ENCODE measurements at places on chromosomes 5 and 9.

- no peak for DNase-seq
Observed at GRCh38 chr5:14161825-14162556, 18.8 kb downstream of the TRIO start.

- no peak for DNase-seq
Observed at GRCh38 chr9:123302348-123303214, 34.2 kb upstream of the STRBP start.

GRCh38 chr5:159713254-159713653 lies 203.0 kb upstream of the ADRA1B start:
- DNase-seq: no peak

- no peak for DNase-seq
Observed at GRCh38 chr9:92424340-92424739, at the start of gene OMD. TSS of gene OMD (minus strand) at chr9:92424471. CDS start at chr9:92417558, 6,913 bp downstream.

GRCh38 chr5:94901191-94901979 lies 282.9 kb downstream of the SLF1 start:
- DNase-seq: no peak

GRCh38 chr9:33123407-33124031 lies 43.6 kb downstream of the B4GALT1 start:
- DNase-seq: no peak

DNA sequence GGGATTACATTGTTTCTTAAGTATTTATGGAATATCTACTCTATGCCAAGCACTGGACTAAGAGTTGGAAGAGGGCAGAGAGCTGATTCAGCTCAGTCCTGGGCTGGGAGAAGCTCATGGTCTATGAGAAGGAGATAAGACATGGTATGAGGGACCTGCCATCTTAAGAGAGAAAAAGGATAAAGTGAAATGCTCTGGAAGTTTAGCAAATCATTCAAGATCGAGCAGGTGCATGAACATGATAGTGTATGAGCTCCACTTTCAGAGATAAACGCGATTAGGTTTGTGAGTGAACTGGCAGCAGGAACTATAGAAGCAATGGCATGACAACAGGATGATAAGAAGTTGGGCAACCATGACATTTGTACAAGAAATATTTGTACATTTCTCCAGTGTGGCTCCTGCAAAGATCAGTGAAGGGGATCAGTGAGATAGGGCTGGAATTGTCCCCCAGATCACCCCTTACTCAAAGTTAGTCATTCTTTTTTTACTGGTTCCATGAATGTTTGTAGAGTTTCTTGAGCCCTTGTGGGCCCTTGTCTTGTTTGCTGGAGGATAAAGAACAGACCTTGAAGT lies 26.6 kb upstream of the CCDC180 start:
- no peak for DNase-seq

GRCh38 chr5:32843531-32843895 lies 132.4 kb downstream of the NPR3 start:
- DNase-seq: no peak

DNA sequence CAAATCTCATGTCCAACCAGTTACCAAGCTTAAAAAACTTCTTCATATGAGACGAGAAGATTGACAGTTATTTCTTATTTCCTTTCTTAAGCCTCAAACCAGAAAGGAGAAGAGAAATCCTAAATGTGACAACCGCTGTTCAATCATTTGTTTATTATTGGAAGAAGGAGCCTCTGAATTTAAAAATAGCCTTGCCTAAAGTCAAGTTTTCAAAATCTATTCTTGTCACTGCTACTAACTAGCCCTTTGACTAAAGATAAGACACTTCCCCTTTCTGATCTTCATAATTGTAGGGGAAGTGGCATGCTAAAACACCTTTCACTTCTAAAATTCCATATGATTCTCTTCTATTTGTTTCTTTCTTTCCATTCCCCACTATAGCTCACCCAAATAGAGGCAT lies 106.2 kb upstream of the EMB start:
- no peak for DNase-seq

DNA sequence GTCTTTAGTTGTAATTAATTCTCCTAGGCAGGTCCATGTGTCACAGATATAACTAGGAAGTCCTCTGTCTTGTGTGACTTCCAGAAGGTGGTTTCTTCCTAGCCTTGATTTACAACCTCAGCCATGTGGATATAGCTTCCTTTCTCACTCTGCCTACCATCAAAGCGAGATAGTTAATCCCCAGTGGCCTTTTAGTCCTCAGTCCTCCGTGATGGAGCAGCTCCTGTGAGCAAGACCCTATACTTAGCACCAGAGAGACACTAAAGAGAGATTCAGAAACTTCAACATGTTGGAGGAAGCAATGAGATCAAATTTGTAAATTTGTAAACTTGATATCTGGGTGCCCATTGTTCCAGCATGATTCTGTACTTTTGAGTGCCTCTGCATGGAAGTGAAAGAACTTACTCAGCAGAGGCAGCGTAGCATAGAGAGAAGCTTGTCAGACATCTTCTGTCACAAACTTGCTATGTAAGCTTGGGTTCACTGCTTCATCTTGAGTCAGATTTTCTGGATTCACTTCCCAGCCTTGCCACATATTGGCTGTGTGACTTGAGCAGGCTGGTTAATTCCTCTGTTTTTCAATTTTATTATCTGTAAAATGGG lies 170.2 kb upstream of the NR3C1 start:
- DNase-seq: no peak

GRCh38 chr5:72619251-72619650 lies 112.0 kb upstream of the ZNF366 start:
- no peak for DNase-seq

GRCh38 chr5:81187885-81188284 lies 45.2 kb upstream of the CKMT2 start:
- no peak for DNase-seq
